Stimulated activated CD4-positive, alpha-beta T cell treated with anti-CD3 and anti-CD28 coated beads, Interleukin-15, amount 100 ng/mL, for 1 hour (primary cell): ENCODE measurements at places on chromosomes 11 and 22.
A peak's percentile ranks its signal among the peaks of the same experiment; 100 is the strongest.

- DNase-seq, result no peak
Observed at GRCh38 chr11:36155124-36155561, 134.1 kb downstream of the COMMD9 start.

DNA sequence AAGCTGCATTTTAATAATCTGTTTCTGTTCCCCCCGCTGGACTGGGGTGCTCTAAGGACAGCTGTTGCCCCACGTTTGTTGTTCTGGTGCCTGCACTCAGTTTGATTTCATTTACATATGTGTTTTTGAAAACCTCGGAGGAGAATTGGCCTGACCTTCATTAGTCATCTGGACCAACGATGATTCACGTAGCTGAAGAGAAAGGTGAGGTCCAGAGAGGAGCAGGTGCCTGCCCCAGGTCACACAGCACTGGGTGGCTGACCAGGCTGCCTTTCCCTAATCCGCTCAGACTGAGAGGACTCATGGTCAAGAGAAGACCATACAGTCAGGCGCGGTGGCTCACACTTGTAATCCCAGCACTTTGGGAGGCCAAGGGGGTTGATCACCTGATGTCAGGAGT is 3.8 kb downstream of the CSDC2 start:
- no peak for DNase-seq

DNA sequence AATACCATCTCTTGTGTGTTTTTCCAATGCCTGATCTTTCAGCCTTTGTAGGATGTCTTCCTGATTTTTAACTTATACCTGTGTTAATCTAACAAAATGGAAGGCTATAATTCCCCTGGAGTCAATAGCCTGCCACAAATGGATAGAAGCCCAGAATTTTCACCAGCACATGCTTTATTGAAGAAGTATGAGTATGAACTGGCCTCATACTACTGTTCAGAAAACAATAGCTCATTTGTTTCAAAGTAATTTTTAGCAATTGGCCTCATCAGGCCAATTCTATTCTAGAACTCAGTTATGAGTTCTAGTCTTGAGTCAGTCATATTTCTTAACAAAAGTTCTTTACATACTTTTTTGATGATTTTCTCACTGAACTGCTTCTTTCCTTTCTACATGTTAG is 40.6 kb upstream of the SLC37A2 start:
- no peak for DNase-seq

- peak; percentile 24 for DNase-seq
Observed at GRCh38 chr11:76680518-76681425, 10.2 kb upstream of the LRRC32 start.

- no peak for DNase-seq
Observed at GRCh38 chr11:101296896-101297295, 167.3 kb upstream of the PGR start.

DNA sequence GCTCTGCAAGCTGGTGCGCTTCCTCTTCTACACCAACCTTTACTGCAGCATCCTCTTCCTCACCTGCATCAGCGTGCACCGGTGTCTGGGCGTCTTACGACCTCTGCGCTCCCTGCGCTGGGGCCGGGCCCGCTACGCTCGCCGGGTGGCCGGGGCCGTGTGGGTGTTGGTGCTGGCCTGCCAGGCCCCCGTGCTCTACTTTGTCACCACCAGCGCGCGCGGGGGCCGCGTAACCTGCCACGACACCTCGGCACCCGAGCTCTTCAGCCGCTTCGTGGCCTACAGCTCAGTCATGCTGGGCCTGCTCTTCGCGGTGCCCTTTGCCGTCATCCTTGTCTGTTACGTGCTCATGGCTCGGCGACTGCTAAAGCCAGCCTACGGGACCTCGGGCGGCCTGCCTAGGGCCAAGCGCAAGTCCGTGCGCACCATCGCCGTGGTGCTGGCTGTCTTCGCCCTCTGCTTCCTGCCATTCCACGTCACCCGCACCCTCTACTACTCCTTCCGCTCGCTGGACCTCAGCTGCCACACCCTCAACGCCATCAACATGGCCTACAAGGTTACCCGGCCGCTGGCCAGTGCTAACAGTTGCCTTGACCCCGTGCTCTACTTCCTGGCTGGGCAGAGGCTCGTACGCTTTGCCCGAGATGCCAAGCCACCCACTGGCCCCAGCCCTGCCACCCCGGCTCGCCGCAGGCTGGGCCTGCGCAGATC is 16.5 kb downstream of the P2RY2 start:
- DNase-seq, result no peak

DNA sequence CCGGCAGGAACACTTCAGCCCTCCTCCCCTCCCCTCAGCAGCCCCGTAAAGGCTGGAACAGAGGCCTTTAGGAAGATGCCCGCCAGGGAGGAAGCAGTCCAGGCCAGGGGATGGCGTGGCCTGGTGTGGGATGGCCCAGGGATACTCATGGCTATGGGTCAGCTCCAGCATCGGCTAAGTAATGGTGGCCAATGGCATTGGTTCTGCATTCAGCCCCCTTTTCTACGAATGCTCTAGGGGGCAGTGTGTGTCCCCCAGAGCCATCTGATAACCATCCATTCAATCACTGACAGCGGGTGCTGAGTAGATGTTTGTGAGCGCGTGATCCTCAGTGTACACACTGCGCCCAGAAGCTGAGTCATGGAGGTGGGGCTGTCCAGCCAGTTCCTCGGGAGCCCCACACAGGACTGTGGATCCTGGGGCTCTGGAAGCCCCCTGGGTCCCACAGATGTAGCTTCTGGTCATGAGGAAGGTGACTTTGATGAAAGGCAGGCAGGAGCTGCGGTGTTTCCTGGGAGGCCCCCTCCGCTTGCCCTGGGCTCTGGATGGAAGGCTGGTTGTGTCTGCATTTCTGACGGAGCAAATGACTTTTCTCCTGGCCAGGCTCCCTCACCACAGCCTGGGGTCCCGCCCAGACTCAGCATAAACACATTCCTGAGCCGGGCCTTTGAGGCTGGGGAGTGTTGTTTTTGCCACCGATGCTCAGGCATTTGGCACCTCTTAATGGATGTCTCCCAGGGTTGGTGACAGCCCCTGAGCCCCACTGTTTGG is 46.5 kb downstream of the FBLN1 start:
- no peak for DNase-seq

DNA sequence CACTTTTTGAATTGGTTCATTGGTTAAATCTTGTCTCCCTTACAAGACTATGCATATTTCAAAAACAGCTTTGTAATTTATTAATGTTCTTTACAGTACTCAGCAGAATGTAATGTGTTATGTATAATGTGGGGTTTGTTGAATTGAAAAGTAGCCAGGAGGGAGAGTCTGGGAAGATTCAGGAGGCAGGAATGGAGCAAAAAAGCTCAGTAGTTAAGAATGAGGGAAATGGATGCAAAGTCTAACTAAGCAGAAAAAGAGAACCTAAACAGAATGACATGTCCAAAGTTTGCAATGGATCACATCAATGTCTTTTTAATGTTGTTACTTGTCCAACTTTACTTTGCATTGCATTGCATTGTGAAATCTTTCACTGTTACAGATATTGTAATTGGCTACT is 86.5 kb upstream of the CARD18 start:
- DNase-seq, result no peak

DNA sequence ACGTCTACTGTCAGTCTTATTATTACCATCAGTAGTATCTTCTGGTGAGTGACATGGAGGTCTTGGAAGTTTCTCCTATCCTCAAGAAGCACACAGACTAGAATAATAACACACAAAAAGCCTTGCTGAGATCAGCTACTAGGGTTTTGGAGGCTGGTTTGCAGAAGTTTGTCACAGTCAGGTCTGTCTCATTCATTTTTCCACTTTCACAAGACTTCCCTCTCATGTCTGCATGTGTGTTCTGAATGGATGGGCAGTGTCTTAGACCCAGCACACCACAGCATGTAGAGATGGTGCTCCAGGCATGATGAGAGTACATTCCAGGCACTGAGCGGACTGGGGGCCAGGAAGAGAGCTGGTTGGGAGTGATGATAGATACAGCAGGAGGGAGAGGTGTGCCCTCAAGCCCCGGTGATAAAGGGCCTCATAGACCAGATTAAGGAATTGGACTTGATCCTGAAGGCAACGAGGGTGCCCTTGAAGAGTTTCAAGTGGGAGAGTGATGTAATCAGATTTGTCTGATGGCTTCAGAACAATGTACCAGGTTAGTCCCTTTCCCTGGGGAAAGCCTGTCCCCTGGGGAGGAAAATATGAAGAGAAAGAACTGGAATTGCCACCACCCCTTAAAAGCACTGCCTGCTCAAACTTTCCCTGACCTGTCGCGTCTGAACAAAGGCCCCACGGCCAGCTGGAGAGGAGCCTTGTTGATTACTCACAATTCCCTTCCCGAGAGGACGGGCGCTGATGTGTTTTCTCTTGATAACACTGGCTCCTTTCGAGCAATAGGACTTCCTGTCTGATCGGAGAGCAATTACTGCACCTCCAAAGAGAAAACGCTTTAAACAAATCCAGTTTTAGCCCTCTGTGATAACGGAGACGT is 45.1 kb upstream of the LMO2 start:
- no peak for DNase-seq
